Suprapubic skin (tissue), 4 donors: ENCODE measurements at places on chromosomes 1 and 21. TPM values are rescaled to one million over a fixed set of nuclear protein-coding genes. Genes with fewer than 3 reads are reported as not detected.

DNA sequence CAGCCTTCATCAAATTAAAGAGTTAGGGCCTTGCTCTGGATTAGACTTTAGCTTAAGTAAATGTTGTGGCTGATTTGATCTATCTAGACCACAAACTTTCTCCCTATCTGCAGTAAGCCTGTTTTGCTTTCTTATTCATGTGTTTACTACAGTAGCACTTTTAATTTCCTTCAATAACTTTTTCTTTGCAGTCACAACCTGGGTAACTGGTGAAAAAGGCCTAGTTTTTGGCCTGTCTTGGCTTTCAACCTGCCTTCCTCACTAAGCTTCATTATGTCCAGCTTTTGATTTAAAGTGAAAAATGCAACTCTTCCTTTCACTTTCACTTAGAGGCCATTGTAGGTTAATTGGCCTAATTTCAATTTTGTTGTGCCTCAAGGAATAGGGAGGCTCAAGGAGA is 12.5 kb upstream of the LPGAT1 start:
- no peak for DNase-seq

GRCh38 chr1:195721210-195721971 is 886.8 kb downstream of the KCNT2 start:
- DNase-seq, result no peak

DNA sequence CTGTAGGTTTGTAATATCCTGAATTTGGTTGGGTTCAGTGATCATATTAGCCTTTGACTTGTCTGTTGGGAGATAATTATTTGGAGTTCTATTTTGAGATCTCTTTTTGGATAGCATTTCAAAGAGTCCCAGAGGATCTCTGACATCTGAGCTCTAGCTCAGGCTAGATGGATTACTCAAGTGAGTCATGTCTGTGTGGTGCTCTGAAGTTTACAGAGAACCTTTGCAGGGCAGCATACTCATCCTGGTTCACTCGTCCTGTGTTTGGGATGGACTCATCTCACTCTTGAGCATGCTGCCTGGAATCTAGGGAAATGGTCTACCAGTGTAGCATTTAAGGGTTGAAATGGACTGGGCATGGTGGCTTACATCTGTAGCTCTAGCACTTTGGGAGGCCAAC is 29.4 kb upstream of the BMP8A start:
- no peak for DNase-seq

- DNase-seq, result no peak
Observed at GRCh38 chr1:198015309-198015708, 98.1 kb downstream of the LHX9 start.

DNA sequence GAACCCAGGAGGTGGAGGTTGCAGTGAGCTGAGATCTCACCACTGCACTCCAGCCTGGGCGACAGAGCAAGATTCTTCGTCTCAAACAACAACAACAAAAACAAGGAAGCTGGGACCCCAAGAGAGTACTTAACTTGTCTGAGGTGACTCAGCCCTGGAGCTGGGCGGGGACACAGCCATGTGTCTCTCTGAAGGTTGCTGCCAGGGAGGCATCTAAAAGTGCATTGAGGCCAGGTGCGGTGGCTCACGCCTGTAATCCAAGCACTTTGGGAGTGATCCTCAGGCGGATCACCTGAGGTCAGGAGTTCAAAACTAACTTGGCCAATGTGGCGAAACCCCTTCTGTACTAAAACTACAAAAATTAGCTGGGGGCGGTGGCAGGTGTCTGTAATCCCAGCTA is 7.7 kb downstream of the IFI6 start:
- DNase-seq, result no peak

- no peak for DNase-seq
Observed at GRCh38 chr21:41865002-41865777, 14.0 kb downstream of the PRDM15 start.

DNA sequence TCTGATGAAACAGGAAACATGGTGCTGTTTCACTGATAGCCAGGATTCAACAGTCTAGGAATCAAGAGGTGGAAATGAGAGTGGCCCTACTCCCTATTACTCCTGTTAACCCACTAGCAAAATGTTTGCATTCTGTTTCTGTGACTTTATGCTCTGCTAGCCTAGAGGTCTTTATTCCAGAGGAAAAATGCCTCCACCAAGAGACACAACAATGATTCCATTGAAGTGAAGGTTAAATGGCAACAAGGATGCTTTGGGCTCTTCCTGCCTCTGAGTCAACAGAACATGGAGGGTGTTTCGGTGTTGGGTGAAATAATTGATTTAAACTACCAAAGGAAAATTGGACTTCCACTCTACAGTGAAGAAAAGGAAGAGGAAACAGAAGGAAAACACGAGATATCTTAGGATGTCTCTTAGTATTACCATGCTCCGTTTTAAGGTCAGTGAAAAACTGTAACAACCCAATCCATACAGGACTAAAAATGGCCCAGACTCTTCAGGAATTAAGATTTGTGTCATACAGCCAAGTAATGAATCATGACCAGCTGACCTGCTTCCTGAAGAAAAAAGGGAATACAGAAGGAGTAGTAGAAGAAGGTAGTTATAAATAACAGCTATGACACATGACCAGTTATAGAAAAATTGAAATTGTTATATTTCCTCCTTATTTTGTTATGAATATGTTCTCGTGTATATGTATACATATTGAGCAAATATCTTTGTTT is 1237.8 kb downstream of the NCAM2 start:
- DNase-seq, result no peak

- DNase-seq, result no peak
Observed at GRCh38 chr1:28950449-28950848, 36.1 kb downstream of the EPB41 start.

GRCh38 chr21:43269440-43269839 is 100.6 kb downstream of the CRYAA start:
- DNase-seq, result no peak

TCP10L gene
- 2.2 TPM for total RNA-seq

CLCA1 gene
- not detected for total RNA-seq

CHD1L gene
- total RNA-seq, result 20.9 TPM

BTG3 gene
- total RNA-seq, result 81.5 TPM

TIAM1 gene
- total RNA-seq, result 94.2 TPM
